ENCODE measurements at places on chromosomes 4 and X.

- no peak for DNase-seq
Measured at GRCh38 chr4:153273751-153274150, 69.5 kb downstream of the TRIM2 start.

GRCh38 chr4:8229331-8229975 is 30.4 kb downstream of the SH3TC1 start:
- no peak for DNase-seq

DNA sequence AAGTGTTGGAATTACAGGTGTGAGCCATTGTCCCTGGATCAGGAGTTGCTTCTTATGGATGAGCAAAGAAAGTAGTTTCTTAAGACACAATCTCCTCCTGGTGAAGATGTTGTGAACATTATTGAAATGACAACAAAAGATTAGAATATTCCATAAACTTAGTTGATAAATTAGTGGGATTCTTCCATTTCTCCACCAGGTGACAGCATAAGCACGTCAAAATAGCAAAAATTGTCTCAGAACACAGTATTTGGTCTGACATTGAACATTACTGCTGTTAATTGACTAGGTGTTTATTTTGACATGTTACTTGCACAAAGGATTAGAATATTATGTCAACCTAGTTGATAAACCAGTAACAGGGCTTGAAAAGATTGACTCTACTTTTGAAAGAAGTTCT is 21.6 kb downstream of the CLDN34 start:
- no peak for DNase-seq

GRCh38 chrX:95893636-95894035 is 791.0 kb upstream of the DIAPH2 start:
- no peak for DNase-seq

- DNase-seq, result no peak
Measured at GRCh38 chr4:156594624-156595023, 377.0 kb downstream of the PDGFC start.

- no peak for DNase-seq
Measured at GRCh38 chr4:89263265-89263664, 44.3 kb downstream of the GPRIN3 start.

DNA sequence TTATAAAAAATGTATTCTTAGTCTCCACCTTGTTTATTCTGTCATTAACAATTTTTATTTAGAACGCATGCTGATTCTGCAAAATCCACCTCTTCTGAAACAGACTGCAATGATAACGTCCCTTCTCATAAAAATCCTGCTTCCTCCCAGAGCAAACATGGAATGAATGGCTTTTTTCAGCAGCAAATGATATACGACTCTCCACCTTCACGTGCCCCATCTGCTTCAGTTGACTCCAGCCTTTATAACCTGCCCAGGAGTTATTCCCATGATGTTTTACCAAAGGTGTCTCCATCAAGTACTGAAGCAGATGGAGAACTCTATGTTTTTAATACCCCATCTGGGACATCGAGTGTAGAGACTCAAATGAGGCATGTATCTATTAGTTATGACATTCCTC is 75.6 kb upstream of the SMARCA5 start:
- no peak for DNase-seq

DNA sequence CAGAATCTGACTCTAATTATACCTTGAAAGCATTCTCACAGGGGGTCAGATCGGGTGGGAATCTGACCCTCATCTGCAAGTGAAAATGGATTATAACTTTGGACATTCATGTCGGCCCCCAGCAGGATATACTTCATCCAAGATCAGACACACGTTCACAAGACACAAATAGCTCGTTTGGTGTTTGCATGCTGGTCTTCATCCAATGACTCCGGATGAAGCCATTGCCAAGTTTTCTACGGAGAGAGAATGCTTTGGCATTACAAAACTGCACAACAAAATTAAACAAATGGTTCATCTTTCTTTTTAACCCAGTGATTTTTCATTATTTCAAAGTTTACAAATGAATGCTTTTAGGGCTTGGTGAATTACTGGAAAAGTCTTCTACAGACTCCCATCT is 105.5 kb downstream of the MID1 start:
- DNase-seq, result no peak

- no peak for DNase-seq
Measured at GRCh38 chrX:71364221-71364620, 1.9 kb upstream of the TAF1 start.

GRCh38 chrX:69362856-69363255 is 141.3 kb upstream of the NALF2 start:
- DNase-seq, result no peak

GRCh38 chr4:77662396-77662795 is 56.8 kb downstream of the CXCL13 start:
- no peak for DNase-seq

DNA sequence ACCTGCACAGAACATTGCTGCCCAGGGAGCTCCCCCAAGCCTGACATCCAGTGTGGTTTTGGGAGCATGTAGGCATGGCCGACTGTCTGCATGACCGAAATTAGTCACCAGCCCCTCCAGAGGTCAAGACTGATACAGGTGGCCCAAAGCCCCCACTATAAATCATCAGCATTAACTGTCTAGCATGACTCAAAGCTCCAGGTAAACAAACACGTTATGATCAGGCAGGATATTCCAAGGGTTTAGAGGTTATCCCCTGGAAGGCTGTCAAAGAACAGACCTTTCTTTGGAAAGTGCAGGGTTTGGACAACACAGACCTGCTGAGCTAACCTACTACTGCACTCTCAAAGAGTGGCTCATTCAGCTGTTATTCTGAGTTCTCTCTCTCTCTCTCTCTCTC is 2.1 kb upstream of the FAM9A start:
- no peak for DNase-seq

GRCh38 chr4:149910604-149911350 is 95.1 kb upstream of the IQCM start:
- no peak for DNase-seq

DNA sequence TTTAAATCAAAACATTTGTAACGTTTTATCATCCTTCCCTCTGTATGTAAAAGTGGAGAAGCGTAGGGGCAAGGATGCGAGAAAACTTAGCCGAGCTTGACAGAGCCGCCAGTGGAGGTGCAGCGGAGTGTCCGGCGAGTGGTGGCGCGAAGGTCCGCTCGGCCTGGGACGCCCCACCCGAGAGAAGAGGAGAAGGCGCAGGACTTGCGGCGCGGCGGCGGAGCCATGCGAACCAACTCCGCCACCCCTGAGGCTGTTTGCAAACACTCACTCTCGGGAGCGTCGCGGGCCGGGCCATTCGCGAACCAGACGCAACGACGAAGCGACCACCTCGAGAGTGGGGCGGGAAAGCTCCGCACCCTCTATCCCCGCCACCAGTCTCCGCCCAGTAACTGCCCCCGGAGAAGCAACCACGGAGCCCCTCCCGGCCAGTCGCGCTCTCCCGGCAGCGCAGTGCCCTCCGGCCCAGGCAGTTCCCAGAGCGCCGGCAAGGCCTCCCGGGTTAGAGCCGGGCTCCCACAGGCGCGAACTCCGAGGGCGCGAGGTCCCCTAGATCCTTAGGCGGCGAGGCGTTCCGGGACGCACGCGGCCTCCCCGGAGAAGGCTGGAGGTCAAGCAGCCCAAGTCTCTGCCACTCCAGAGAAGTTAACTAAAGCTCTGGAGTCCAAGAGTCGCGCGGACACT is 2.3 kb upstream of the MAB21L2 start:
- DNase-seq, result no peak

GRCh38 chrX:38538134-38538533 is 23.2 kb upstream of the TSPAN7 start:
- no peak for DNase-seq

DNA sequence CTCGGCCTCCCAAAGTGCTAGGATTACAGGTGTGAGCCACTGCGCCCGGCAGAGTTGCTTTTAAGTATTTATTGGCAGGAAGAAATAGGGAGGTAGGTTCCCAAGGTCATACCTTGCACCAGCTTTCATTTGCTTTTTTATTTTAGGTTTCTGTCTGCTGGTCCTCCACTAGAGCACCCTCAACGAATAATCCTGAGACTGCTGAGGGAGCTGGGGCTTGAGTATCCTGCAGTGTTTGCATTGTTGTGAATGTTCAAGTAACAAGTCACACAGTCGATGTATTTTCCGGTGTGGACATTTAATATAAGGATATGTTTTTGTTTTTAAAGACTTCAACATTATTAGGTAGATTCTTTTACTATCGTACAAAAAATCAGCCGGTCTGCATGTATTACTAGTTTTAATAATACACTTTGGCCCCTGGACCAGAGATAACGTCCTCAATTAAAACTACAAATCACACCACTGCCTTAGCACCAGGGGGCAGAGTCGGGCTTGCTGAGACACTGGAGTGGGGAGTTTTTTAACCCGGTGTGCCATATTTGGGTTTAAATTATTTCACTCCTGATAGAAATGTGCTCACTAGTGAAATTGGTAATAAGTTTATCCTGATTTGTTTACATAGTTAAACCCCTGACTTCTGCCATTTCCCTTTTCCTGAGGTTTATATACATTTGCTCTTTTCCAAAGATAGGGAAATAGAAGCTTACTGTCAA is 11.6 kb downstream of the SMIM20 start:
- peak; percentile 15 for DNase-seq

- no peak for DNase-seq
Measured at GRCh38 chr4:125388613-125389012, 73.9 kb downstream of the FAT4 start.

DNA sequence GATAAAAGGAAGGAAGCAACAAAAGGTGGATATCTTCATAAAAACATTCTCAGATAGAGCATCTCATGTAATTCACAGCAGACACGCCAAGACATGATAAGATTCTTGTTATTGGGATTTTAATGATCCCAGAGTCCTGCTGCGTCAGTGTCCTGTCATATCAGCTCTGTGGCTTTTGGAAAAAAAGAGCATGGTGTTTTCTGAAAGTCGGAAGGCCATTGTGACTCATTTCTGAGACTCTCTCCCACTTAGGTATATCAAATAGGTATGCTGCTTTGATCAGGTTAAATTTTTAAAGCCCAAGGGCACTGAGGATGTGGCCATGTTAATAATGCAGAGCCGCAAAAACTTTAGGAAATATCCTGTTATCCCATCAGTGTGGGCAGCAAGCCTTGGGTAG is 481.0 kb downstream of the KCNIP4 start:
- no peak for DNase-seq

DNA sequence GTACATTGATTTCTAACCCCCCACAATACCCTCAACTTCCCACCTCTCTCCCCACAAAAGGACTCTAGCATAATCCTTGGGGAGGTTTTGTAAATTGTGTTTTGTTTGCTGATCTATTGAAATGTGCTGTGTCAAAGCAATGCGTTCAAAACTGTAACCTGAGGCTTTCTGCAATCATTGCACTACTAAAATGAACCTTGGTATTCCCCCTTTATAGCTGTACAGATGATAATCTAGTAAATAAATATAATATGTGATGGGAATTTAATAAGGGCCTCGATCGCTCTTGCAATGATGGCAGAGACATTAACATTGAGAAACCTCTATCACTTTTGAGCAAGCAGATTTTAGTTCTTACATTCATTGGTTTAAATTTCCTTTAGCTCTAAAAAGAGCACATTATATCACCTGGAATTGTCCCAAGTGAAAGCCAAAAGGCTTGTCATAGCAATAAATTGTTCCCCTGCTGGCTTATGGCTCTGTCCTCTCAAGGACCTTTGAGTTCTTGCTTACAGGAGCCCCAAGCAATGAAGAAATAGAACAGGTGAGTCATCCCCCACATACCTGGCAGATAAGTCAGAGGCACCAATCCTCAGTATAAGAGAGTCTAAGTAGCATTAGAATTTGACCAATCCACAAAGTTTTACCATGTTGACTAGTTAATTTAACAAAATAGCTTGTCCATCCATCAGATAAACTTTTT is 18.4 kb upstream of the ACE2 start:
- DNase-seq, result no peak

- no peak for DNase-seq
Measured at GRCh38 chr4:172740434-172740833, 428.2 kb upstream of the GALNT7 start.
